Effector CD4-positive, alpha-beta T cell (primary cell): ENCODE measurements at places on chromosomes 3 and 15.

DNA sequence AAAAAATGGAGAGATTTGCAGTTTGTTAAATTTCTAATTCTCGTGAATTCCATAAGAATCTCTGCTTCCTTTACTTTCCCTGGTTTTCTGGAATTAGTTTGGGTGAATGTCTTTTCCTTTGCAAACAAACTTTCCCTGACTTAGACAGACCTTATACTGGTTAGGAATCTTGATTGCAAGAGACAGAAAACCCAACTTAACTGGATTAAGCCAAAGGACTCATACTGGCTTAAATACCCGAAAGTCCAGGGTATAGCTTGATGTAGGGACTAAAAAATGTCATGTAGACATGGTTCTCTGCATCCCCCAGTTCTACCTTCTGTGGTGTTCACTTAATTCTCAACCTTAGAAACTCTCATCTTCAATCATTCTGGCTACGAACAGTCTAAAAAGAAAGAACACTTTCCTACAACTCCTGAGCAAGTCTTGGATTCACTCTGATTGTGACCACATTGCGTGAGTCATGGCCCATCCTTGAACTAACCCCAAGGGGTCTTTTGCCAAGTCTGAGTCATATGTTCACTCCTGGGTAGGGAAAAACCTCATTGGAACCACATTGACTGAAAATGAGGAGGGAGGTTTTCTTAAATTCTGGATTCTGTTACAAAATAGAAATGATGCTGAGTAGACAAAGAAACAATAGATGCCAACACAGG, 136.0 kb upstream of the DAZL start:
- DNase-seq = no peak

GRCh38 chr15:90249203-90249863, at the start of gene TTLL13:
TTLL13 (plus strand) TSS chr15:90249556; CDS start chr15:90250631, 1,075 bp downstream.
- no peak for DNase-seq

DNA sequence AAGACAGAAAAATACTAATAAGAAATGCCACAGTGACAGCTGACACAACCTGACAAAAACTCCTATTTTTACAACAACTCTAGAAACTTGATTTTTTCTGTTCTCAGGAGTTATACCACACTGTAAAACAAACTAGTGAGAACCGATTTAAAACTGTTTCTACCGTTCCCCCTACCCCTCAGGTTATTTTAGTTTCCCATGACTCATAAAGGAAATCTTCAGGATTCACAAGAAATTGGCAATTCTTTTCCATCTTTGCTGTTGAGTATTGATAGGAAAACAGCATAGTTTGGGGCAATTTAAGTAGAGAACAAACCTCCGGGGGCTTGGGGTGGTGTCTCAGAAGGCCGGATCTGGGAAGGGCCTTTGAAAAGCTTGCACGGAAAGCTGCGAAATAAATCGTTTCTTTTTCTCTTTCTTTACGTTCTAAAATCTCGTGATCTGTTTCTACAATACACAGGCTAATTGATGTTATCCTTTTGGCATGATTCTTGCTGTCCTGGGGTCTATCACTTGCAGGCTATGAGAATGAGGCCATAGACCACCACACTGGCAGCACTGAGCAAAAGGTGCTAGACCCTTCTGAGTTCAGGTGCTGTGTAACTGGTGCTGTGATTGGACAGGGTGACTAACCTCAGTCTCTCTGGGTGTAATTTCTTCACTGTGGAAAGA, 89.3 kb downstream of the LPP start:
- no peak for DNase-seq

- no peak for DNase-seq
These were observed 117.6 kb upstream of the IGSF10 start for GRCh38 chr3:151578495-151578894.

DNA sequence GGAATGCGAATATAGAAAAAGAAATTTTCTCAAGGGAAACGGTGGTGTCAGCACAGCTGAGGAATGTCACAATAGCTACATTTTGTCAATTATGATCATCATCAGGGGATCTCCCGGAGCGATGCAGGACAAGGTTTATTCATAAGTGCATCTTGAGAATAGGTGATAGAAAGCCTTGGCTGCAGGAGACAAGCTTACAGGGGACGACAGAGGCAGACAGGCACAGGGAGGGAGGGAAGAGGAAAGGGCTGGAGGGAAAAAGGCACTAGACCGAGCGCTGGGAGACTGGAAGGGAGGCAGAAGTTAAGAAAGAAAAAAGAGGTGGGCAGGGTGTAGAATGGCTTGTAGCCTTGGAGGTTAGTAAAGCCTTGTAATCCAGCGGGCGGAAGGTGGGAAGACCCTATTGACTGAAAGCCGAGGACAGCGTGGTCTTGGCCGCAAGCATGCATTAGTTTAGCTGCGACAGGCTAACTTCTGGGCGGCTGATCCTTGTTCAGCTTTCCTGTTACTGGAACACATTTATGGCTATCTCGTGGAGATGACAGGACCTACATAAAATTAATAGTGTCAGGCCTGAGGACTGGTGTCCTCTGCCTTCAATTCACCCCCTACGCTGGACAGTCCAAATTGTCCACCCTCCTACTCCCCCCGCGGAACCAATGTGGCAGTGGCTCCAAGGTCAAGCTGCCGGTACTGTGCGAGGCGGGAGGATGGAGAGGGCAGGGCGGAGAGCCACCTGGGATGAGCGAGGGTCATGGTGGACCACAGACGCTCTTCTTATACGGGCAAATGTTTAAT, 1.4 kb upstream of the NECTIN3 start:
- DNase-seq = no peak

DNA sequence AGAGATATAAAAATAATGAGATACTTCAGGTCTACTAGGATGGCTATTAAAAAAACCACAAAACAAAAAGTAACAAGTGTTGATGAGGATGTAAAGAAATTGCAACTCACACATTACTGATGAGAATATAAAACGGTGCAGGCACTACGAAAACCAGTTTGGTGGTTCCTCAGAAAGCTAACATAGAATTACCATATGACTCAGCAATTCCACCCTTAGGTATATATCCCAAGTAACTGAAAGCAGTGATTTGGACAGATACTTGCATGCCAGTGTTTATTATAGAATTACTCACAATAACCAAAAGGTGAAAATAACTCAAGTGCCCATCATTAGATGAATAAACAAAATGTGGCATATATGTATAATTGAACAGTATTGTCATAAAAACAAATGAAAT, 87.5 kb upstream of the MELTF start:
- DNase-seq = no peak

DNA sequence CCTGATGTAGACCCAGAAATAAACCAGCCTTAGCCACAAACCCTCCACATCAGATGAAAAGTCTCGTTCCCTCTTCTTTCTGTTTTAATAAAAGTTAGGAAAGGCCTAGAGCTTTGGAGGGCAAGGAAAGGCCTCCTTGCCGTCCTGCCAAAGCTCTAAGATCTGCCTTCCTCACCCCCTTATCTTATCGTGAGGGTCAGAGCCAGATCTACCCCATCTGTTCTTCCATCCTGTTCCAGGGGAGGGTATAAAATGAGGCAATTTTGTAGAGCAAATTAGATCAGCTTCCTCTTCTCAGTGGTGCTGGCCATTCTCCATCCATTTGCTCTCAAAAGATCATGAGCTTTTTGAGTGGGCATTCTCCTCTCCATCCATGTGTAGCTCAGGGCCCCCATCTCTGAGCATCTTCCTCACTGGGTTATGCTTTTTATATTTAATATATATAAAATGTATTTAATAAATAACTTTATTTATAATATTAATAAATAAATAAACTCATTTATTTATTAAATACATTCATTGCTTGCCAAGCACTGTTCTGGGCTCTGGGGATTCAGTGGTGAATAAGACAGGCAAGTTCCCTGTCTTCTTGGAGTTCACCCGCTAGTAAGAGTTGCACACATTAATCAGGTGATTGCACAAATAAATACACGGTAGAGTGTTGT, 2.0 kb upstream of the SLC24A1 start:
- DNase-seq = no peak

- no peak for DNase-seq
These were observed 513.3 kb upstream of the CFAP20DC start for GRCh38 chr3:59563072-59563605.

- DNase-seq = no peak
These were observed 31.5 kb downstream of the NGRN start for GRCh38 chr15:90297021-90297420.

GRCh38 chr3:126658584-126658983, 3.7 kb upstream of the TXNRD3 start:
- no peak for DNase-seq

- DNase-seq = no peak
These were observed 28.7 kb downstream of the TMEM39A start for GRCh38 chr3:119434703-119435102.

- DNase-seq = no peak
These were observed 44.2 kb upstream of the GATA2 start for GRCh38 chr3:128537091-128537703.

GRCh38 chr15:63458026-63458425, 46.4 kb upstream of the USP3 start:
- no peak for DNase-seq

GRCh38 chr15:90266485-90266884, 1.0 kb downstream of the NGRN start:
- no peak for DNase-seq

DNA sequence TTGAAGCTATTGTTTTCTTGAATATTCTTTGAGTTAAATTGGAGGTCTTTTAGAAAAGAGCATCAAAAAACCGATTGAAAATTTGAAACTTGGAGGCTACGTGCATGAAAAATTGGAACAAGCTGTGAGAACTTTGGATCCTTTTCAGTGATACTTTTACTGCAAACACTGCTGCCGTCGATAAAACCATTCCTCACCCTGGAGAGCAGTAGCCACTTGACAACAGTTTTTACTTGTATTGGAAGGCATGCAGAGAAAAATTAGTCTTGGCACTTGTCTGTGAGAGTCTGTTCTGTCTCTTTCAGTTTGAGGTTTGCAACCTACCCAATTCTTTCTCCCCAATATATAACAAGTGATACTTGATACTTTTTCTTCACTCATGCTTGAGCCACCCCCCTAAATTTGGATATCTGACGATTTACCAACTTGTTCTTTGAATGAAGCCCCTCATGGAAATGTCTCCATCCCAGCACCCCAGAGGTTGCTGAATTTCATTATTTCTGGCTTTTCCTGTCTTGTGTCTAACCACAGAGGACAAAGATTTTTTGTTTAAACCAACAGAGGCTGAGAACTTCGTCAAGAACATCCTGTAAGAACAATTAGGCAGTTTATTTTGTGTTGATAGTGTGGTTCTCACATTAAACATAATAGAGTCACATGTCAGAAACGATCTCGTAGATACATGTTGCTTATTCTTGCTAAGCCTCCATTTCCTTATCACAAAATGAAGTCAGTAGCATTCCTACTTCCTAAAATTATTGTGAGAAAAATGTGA, 307.3 kb upstream of the PLSCR5 start:
- no peak for DNase-seq
